ENCODE measurements at places on chromosomes 2 and 18.

DNA sequence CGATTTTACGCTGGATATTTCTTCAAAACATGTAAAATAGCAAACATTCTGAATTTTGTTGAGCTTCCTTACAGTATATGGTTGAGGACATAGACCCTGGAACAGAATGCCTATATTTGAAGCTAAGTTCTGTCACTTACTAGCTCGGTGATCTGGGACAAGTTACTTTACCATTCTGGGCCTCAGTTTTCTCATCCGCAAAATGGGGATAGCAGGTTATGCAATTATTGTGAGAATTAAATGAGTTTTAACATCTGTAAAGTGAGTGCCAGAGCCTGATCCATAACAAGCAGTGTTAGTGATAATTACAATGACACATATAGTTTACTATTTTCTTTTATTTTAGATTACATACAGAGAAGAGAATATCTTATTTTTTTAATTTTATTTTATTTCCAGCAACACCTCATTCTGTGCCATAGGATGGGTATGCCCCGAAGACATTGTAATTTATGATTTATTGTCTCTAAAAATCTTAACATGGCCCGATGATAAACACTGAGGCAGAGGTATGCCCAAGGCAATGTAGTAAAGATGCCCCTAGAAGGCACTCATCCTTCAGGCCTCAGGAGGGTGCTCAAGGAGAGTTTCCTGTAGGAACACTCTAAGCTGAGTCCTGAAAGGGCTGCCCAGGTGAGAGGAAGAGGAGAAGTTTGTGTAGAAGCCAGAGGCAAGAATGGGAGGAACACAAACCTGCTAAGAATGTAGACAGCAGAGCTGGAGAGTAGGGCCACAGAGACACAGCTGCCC, 250.9 kb downstream of the BCL11A start:
- DNase-seq = no peak

GRCh38 chr18:6575908-6576307, 153.6 kb upstream of the ARHGAP28 start:
- DNase-seq = no peak

- no peak for DNase-seq
These were observed 11.8 kb downstream of the MTX2 start for GRCh38 chr2:176280867-176281658.

DNA sequence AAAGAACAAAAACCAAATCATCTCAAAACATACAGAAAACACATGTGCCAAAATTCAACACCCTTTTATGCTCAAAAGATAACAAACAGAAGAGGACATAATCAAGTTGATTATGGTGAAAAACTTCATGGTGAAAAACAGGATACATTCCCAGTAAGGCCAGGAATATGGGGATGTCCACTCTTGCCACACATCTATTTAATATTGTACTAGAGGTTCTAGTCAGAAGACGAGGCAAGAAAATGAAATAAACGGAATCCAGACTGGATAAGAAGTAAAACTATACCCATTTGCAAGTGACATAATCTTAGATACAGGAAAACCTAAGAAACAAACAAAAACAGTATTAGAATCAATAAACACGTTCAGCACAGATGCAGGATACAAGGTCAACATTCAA, 40.8 kb downstream of the MAP3K2 start:
- DNase-seq = no peak

DNA sequence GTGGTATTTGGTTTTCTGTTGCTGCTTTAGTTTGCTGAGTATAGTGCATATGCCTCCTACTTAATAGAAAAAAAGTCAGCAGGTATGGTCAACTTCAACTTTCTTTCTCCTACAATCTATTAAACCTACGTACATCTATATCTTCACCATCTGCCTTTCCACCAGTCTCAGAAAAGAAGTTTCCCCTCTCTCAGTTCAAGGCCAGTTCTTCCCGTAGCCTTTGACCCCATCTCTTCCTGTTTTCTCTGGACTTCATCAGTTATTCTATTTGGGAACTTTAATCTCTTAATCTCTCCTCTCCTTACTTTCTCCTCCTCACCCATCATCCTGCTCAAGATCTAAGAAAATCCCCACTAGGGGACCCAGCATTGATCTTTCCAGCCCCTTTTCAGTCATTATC, 5.7 kb downstream of the PTRHD1 start:
- DNase-seq = no peak

DNA sequence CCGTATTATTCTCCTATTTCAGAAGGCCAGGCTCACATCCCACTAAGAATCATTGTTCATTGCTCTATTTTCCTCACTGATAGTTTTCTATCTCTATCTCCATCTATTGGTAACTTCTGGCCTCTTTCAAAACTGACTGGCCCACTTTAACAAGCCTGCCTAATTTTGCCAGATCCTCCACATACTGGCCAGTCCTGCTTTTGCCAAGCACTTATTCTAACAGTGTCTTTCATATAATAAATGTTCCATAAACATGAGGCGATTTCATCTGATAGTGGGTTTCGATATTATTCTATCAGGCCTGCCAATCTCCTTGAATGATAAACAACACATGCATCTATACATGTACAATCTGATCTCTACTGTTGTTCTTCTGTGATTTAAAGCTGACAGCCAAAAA, 125.9 kb upstream of the KCNH7 start:
- DNase-seq = no peak

GRCh38 chr2:207812726-207813080, 43.0 kb upstream of the FZD5 start:
- no peak for DNase-seq

GRCh38 chr2:228446734-228447133, 265.2 kb upstream of the SPHKAP start:
- DNase-seq = no peak

Data from NCI-H2171 (cell line).